NCI-H510A (cell line): ENCODE measurements at places on chromosomes 7 and 10.

- DNase-seq = no peak
These were observed 137.3 kb upstream of the ZMIZ1 start for GRCh38 chr10:78931321-78932053.

DNA sequence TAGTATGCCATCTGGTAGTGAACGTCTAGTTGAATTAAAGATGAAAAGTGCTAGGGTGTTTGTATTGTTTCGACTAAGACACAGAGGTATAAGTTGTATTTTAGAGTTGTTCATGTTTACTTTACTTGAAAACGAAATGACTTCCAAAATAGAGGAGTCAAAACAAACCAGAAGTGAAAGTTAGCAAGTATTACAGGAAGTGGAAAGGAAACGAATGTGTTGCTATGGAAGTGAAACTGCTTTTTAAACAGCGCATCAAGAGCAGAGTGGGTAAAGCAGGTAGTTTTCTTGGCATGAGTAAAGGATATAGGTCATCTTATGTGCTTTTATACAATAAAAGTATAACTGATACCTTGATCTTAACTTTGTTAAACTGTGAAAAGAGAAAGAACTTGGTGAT lies 20.0 kb upstream of the GALNTL5 start:
- no peak for DNase-seq

DNA sequence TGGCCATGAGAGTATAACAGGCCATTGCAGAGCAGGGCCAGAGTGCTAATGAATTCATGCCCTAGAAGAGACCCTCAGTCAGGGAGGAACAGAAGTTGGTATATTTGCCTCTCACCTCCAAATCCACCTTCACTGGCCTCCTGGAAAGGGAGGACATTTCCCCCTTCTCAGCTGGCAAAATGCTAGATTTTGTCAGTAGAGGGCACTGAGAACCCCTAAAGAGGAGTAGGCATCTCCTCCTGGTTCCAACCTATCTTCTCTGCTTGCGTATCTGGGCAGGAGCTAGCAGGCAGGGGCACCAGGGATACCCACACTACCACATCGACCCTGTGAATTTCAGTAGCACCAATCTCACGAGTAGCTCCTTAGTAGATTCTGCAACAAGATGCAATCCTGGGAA lies 79.8 kb upstream of the GHITM start:
- no peak for DNase-seq

DNA sequence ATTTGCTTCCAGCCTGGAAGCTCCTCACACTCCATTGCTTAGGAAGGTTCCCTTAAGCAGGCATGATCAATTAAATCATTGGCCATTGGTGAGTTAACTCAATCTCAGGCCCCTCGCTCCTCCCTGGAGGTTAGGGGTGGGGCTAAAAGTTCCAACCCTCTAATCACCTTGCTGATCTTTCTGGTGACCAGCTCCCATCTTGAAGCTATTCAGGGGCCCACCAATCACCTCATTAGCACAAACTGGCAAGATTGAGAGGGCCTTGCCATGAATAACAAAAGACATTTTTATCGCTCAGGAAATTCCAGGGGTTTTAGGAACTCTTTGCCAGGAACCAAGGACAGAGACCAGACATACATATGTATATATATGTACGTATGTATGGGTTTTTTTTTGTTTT lies 58.4 kb downstream of the AGK start:
- no peak for DNase-seq

- DNase-seq = no peak
These were observed 891.9 kb downstream of the CNTNAP2 start for GRCh38 chr7:147008530-147008929.

DNA sequence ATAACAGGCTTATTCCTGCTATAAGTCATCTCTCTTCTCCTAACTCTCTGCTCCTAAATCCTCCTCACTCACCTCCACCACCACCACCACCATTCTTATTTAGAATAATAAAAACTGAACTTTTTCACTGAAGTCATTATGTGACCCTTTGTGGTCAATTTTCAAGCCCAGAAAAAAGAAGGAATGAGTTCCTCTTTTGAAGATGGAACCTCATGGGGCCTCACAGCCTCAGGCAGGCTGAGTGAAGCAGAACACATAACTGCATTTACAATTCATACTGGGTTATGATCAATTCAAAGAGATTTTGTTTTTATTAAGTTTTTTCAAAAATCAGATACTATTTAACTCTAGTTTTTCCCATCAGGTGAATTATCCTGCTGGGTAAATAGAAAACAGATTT lies 29.8 kb downstream of the PNLIPRP3 start:
- no peak for DNase-seq

GRCh38 chr10:3123571-3124411 lies 48.8 kb downstream of the PITRM1 start:
- no peak for DNase-seq

GRCh38 chr10:78829565-78829964 lies 239.2 kb upstream of the ZMIZ1 start:
- no peak for DNase-seq

DNA sequence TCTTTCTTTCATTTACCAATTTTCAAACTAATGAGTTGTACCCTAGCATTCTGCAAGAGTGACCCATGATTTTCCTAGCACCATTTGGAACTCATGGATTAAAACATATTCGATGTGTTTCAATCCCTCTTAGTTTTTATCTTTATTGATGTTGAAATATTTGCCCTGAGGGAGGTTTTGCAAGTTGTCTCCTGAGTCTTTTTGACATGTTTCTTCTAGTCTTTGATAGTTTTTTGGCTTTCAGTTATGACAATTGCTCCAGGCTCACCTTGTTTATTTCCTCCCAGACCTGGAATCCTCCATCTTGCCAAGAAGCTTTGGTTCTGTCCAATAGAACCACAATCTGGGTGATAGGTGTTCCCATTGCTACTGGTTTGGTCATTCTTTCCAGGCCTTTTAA lies 327.8 kb downstream of the WDR11 start:
- DNase-seq = no peak

DNA sequence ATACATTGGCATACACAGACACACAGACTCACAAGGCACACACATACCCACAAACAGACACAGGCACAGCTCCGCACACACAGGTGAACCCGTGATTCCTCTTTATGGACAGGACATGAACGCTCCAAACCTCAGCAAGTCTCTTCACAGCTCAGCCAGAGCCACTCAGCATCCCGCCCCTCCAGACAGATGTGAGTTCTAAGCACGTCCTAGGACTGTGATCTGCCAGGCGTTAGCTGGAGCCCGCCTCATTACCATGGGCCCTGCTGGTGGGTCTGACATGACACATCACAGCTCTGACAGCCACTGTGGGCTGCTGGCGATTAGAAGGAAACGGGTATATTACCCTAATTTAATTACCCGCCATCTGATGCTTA lies 176.7 kb upstream of the PPP2R2D start:
- no peak for DNase-seq

DNA sequence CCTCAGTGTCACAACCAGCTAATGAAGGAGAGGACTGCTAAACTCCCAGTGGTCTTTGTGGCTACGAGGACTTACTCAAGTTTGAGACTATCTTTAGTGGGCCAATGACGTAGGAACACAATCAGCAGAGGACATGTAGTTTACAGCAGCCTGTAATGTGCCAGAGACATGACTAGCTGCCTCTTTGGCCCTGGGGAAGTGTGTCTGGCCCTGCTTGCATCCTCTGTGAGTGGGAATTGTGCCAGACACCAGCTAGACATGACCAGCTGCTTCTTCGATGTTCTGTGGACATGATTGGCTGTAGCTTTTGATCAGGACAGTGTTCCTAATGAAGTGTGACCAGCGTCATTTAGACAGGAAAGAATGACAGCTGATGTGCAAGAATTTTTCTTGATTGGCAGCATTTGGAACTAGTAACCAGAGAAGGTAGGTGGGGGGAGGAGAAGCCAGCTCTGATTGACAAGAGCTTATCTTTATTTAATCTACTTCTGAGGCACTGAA lies 141.7 kb downstream of the AUTS2 start:
- DNase-seq = no peak

- no peak for DNase-seq
These were observed 12.6 kb upstream of the CDH23 start for GRCh38 chr10:71383972-71384687.

- DNase-seq = no peak
These were observed 93.4 kb upstream of the FGL2 start for GRCh38 chr7:77293046-77293445.

GRCh38 chr10:49700997-49701396 lies 21.5 kb downstream of the C10orf53 start:
- DNase-seq = peak; percentile 35

DNA sequence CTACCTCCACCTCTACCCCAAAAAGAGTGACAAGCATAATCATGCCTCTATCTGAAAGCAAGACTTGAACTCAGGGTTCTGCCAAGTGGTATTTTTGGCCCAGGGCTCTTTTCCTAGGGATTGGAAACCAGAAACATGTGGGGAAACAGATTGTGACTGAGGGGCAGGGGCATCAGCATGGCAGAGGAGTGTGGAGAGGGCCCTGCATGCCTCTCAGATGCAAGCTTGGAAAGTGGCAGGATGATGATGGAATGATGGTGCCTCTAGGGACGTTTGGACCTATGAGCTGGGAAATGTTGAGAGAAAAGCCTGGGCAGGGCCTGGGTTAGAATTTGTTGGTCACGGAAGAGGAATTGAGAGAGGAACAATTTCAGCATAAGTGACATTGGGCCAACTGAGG lies 78.4 kb upstream of the LEP start:
- no peak for DNase-seq

DNA sequence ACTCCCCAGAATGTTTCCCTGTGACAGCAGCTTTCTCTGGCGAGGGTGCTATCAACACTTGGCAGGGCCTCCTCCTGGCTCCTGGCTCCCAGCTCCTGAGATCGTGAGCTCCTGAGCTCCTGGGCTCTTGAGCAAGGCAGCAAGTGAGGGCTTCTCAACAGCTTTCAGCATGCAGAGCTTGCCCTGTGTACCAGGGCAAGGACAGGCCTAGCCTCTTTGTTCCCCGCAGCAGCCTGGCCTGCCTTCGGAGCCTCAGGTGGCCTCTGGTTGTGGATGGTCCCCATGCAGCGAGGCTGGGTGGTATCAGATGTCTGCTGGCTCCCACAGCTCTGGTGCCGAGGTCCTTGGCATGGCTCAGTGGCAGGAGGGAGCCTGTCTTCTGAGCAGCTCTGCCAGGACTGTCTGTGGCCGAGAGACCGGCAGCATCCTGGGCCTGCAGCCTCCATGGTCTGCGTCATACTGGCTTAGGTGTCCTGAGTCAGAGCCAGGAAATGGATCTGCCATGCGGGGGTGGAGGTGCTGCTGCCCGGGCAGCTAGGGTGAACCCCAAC lies 44.2 kb downstream of the ZMIZ1 start:
- DNase-seq = no peak

- DNase-seq = no peak
These were observed 5.6 kb downstream of the CD36 start for GRCh38 chr7:80644054-80644453.

DNA sequence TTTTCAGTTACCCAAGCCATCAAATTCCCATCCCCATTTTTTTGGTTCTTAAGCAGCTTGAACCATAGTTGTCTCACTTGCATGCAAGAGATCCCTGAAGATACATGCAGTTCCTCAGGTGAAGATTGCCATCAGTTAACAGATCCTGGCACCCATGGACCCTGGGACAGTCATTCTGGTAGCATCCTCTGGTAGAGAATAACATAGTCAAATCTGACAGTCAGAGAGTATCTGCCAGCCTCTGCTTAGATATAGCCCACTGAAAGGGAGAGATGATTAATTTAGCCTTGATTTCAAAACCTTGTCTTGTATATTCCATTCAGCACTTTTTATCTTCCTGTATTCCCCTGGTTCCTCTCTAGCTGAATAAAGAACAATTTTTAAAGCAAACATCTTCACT lies 280.4 kb downstream of the KCNMA1 start:
- no peak for DNase-seq

GRCh38 chr7:136150311-136150710 lies 173.2 kb upstream of the MTPN start:
- no peak for DNase-seq

- no peak for DNase-seq
These were observed 24.2 kb downstream of the TRIL start for GRCh38 chr7:28933846-28934320.

DNA sequence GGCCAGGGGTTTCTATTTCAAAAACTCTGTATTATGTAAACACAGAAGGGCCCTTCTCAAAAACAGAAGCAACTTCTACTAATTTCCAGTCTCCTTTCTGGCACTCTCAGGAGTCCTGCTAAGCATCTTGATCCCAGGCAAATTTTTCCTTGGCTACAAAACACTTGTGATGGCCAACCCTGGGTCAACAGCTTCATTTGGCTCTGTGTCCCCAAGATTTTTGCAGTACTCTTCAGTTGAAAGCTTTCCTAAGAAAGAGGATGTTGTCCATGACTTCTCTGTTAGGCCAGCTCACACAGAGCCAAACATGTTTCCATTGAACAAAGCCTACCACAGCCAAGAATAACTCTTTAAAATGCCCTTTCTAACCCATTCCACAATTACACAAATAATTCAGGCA lies 99.0 kb upstream of the EGR2 start:
- no peak for DNase-seq

DNA sequence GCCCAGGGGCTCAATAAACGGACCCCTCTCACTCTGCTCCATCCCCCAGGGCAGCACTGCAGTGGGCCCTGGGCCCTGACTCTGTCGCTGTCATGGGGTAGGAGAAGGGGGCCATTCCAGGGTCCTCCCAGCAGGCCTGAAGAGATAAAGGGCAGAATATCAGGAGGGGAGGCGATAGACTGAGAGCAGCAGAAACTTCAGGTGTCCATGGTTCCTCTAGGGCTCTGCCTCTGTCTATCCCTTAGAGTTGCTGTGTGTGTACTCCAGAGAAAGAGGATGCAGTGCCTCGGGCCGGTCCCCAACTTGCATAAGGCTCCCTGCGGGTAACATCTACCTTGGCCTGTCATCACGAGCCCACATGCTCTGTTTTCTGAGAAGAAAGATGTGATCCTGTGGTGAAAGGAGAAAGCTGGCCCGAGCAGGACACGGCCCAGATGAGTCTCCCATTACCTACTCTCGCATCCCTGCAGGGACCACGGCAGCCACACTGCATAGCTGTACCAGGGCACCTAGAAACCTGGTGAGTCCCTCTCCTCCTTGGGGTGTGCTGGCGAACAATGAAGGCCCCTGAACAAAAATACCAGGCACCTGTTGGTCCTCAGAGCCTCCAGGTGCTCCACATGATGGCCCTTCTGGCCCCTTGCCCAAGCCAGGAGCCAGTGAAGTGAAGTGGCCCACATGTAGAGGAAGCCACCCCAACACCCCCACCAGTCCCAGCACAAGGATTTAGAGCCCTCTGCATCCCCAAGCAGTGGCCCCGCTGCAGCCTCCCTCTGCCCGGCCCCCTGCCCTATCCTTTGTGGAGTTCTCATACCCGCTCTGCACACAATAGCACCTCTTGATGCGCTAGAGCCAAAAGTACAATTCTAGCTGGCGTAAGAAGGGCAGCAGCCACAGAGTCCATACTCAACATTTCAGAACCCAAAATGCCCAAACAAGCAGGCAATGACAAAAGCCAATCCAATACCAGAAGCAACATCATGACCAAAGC lies 106.8 kb downstream of the ARHGAP22 start:
- DNase-seq = no peak
